ENCODE measurements at places on chromosomes 11 and 22.

- DNase-seq: no peak
Observed at GRCh38 chr11:78940500-78941225, 366.0 kb upstream of the NARS2 start.

- DNase-seq: peak; percentile 5
Observed at GRCh38 chr22:19357270-19358105, 66.0 kb upstream of the CLTCL1 start.

DNA sequence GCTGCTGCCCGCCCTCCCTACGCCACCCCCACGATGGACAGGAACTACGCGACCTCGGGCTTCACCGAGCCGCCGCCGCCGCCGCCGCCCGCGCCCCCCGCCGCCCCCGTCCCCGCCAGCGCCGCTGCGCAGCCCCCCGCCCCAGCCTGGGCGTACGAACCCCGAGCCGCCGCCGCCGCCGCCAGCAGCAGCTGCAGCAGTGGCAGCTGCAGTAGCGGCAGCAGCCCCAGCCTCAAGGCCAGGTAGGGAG lies 407 bp downstream of the QSER1 start:
- DNase-seq: no peak

GRCh38 chr11:66015454-66015881 lies 3.7 kb downstream of the CST6 start:
- no peak for DNase-seq

GRCh38 chr11:70339066-70339465 lies 59.3 kb upstream of the CTTN start:
- no peak for DNase-seq

DNA sequence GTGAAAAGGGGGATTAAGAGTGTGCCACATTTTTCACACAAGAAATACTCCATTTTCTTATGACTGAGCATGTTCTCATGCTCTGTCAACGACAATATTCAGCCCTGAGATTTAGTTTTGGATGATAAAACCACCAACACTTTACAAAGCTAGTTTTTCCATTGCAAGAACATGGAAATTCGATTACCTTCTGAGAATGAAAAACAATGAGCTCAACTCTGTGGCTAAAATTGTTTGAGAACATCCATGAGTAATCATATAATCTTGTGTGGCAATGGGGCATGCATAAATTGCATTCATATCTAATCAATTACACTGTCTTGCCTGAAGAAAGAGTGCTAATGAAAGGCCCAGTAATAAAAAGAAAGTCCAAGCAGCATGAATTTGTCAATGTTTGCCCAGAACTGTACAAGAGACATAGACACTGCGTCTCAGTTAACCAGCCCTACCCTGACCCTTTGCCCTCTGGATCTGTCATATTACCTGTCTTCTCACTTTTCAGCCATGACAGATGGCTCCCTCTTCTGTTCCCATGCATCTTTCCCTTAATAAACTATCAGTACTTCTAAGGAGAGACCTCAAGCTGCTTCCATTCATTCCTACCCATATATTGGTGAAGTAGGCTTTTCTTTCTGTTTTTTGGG lies 253.4 kb downstream of the FAM76B start:
- no peak for DNase-seq

DNA sequence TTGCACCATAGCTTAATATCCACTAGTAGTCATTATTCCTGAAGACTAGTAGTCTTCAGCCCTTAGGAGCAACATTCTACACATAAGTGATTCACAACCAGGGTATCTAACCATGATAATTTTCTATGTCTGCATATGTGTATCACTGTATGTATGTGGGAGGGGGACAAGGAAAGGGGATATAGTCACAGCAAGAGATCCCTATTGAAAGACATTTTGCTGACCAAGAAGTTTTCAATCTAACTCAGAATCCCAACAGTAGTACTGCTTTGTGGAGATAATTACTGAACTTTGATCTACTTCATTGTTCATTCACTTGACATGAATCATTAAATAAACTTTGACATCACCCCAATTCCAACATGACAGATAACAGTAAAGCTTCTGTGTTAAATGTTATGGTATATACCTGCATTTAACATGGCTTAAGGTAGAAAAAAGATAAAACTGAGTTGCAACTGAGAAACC lies 10.3 kb downstream of the PIK3C2A start:
- DNase-seq: no peak

Measured in HEK293T (cell line).